ENCODE measurements at places on chromosomes 1 and 21.
A peak's percentile ranks its signal among the peaks of the same experiment; 100 is the strongest.

DNA sequence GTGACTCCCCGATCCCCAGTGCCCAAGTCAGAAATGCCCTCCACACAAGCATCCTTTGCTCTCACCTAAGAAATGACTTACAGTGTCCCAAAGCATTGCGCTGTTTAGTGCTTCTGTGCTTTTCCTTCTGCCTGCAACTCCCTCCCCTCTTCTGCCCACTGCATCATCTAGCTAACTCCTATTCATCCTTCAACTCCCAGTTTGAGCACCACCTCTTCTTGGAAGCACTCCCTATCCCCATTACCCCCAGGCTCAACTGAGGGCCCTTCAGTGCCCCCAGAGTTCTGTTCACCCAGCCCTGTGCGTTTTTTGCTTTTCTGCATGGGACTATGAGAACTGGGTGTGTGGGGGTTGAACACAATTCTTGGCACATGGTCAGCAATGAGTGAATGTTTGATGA, 10.0 kb downstream of the KCNQ4 start:
- no peak for DNase-seq

- no peak for DNase-seq
Observed at GRCh38 chr1:218617986-218618385, 272.9 kb downstream of the TGFB2 start.

GRCh38 chr21:27301220-27301619, 334.3 kb upstream of the ADAMTS5 start:
- DNase-seq = no peak

GRCh38 chr1:80305466-80305865, 1298.9 kb upstream of the ADGRL4 start:
- no peak for DNase-seq

- DNase-seq = no peak
Observed at GRCh38 chr1:44919400-44919799, 67.0 kb downstream of the EIF2B3 start.

DNA sequence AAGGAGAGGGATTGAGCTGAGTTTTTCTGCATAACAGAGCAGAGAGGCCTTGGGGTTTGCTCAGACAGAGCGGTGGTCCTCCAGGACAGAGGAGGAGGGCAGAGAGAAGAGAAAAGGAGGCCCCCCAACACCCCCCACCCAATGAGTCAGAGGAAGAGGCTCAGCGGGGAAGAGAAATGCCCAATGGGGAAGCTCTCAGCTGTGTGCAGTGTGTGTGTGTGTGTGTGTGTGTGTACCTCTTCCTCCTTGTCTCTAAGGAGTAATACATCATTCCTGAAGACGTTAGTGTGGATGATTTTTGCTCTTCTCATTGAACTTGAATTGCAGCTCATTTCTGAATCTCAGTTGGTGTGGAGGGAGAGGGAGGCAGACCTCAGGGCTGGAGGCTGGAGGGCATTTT, 8.7 kb downstream of the TMPRSS3 start:
- no peak for DNase-seq

GRCh38 chr1:245869847-245870246, 637.2 kb downstream of the SMYD3 start:
- DNase-seq = peak; percentile 78

- no peak for DNase-seq
Observed at GRCh38 chr1:50289495-50289894, 133.7 kb downstream of the DMRTA2 start.

- DNase-seq = no peak
Observed at GRCh38 chr1:173224949-173225348, 17.8 kb upstream of the TNFSF4 start.

Measured in NCI-H146 (cell line).